Activated T-helper 1 cell treated with anti-CD3 and anti-CD28 coated beads, Interleukin-2, amount 50 U/mL, for 16 hours (primary cell): ENCODE measurements at places on chromosomes 12 and 14.

DNA sequence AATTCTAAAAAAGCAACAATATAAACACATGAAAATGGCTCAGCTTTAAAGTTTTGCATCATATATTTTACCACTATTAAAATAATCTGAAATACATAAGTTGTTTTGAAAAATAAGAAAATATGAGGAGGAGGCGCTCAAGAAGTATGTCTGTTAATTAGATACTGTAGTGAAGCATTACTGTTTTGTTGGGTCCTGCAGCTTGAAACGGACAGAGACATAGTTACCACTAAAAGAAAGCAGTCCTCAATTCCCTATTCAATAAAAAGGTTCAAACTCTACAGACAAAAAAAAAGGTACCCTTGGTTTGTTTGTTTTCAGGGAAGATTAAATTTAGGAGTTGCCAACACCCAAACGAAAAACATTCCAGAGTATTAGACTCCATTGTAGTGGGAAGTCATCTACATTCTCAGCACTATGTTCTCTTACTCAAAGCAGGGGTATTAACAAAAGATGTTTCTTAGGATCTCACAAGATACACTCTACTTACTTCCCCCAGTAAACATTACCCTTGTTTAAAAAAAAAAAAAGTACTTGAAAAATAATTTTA lies 3.0 kb downstream of the PAWR start:
- DNase-seq, result no peak

DNA sequence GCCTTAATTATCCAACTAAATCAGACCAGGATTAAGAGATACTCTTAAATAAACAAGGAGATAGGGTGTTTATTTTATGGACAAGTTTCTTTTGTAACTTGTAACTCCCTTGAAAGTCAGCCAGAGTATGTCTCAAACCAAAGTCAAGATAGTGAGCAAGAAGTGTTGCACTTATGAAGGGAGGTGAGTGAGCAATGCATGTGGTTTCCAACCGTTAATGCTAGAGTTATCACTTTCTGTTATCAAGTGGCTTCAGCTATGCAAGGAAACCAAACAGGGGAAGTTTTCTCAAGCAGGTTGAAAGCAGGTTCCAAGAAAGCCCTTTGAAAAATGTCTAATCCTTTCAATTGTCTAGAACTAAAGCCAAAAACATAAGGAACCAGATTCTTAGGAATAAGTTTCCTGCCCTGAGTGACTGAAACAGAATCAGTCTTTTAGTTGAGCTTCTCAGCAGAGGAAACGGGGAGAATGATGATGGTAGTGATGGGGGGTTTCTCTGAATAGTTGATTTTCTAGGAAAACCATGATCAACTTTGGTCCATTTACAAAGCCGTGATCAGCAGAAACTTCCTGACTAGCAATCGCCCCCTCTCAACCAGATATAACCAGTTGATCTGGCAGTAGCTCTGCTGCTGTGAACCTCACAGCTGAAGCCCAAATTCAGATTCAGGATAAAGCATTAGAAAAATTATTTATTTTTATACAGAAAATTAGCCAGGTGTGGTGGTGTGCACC lies 128.4 kb downstream of the DAD1 start:
- no peak for DNase-seq

DNA sequence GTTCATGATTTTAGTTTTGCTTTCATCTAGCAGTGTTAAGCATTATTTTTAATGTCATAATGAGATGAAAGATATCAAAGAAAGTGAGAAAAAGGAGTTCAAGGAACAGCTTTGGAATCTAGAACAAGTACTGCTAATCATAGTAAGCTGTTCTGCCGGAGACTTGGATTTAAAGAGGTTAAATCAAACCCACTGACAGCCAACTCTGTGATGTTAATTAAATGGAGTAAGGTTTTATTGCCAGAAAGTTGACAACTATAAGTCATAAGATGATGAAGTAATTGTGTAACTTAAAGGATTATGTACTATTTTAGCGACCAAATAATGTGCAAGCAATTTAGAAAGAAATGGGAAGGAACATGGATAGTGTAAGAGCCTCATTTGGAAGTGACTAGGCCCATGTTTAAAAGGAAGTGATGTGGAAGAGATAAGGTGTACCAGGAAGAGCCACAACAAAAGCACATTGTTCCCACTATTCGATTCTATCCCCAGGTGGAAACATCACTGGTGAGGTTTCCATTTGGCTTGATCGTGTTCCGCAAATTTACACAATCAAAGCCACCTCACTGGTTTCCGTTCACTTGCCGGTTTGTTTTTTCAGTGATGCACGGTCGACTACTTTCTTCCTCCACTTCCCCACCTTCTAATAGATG lies 388.5 kb downstream of the PAWR start:
- DNase-seq, result no peak

DNA sequence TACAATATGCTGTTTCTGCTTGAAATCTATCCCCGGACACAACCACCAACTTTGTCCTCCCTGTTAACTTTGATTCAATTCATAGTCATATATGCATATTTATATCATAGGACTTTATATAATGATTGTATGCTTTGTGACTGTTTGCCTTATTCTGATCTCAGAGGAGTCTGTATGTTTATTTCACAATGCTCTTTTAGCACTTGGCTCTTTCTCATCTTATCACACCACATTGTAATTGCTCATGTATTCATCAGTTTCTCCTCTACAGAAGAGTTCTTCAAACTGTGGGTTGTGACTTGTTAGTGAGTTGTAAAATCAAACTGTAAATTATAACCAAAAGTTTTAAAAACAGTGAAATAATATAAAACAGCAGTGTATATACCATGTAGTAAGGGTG lies 21.7 kb upstream of the PPM1A start:
- DNase-seq, result no peak

DNA sequence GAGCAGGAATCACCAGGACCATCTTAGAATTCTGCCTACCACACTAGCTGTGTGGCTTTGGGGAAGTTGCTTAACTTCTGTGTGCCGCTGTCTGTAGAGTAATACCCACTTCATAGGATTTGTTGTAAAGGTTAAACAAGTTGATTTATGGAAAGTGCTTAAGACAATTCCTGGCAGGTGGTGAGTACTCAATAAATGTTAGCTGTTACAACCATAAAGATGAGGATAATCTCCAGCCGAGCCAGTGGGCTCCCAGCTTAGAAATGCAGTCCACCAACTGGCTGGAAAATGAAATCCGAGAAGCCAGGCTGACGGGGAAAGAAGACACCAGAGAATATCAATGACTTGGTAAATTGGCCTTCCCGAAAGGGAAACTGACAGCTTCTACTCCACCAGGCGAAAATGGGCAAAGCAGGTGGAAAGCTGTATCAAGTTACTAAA lies 173.5 kb downstream of the CHST11 start:
- no peak for DNase-seq

DNA sequence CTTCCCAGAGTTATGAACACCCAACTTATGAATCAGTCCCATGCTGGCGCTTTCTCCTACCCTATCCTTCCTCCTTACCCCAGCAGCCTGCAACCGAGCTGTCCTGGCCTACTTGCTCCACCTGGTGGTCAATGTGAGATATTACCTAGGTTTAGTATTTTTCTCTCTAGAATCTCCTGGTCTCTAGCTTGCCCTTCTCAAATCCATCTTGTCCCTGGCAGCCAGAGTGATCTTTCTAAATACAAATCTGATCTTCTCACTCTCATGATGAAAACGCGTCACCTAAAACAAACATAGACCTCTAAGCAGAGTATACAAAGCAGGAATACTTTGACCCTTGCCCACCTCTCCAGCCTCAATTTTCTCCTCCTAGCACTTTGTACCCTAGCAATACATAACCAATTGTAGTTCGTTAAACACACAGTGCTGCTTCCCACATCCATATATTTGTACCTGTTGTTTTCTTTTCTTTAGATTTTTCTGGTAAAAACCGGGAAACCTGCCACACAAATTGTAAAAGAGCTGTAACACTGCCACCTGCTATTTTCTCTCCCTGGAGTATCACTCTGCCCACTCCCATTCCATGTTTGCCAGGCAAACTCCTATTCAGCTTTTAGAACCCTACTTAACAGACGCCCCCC lies 20.0 kb upstream of the TCP11L2 start:
- DNase-seq, result no peak

DNA sequence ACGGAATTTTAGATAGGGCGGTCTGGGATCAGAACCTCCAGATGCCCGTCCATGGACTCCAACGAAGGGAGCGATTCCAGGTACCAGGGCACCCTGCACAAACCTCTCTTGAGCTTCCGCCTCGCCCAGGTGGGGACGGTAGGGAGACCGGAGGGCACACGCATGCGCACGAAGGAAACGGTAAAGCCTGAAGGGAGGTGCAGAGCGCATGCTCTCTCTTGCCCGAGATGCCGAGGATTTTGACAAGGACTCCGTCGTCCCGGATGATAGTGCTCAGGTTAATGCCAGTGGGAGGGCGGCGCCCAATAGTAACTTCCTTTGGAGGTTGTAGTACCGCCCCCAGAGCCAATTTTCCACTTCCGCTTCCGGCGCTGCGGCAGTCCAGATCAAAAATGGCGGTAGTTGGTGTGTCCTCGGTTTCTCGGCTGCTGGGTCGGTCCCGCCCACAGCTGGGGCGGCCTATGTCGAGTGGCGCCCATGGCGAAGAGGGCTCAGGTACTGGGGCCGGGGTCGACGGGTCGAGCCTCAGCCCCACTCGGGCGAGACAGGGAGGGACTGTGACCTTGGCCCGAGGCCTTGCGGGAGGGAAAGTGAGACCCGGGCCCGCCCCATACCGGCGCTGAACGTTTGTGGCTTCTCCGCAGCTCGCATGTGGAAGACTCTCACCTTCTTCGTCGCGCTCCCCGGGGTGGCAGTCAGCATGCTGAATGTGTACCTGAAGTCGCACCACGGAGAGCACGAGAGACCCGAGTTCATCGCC lies at the start of gene COX6A1:
COX6A1 (plus strand) TSS at position 379 of the 760 bp plus-strand sequence; CDS start at position 393, 14 bp downstream.
- DNase-seq, result peak; percentile 96

DNA sequence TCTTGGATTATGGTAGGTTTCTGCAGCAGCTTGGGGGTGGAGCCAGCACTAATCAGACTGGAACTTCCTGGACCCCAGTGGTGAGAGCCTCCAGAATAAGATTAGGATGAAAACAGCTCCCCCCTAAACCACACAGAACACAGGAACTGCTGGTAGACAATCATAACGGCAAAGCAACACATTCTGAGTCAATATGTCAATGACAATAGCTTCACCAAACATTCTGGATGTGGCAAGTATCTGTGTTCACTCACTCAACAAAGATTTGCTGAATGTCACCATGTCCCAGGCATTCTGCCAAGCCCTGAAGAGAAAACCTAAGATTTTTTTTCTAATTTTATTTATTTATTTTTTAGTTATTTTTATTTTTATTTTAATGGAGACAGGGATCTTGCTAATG lies 65.2 kb downstream of the LRRC74A start:
- DNase-seq, result no peak

DNA sequence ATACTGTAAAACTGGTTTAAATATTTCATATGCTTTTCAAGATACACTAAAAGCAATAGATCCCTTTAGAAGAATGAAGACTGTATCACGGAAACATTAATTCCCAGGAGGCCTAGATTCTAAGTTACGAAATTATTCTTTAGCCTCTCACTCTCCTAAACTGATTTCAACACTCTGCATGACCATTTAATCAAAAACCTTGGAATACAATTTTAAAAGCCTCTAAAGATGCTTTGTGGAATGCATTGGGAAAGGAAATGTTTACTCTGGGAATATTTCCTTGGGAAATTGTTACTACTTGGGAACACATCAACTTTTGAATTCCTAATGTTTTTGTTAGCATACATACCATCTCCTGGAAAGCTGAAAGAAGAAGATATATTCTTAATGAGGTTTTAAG lies 255.7 kb upstream of the FAR2 start:
- DNase-seq, result no peak

DNA sequence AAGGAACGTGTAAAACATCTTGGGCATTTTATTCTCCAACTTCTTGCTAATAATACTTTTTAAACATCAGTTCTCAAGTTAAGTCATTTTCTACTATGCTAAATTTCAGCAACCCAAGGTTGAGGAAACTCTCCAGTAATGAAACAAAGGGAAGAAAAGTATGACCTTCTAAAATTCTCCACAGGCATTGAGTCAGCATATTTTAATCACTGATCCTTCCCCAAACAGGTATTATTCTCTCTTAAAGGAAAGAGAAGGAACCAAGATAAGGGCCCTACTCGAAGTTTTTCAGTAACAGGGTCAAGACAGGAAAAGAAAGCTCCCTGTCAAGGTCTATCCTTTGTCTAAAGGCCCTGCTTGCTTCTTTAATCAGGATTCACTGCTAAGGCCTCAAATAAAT lies 3.0 kb downstream of the KICS2 start:
- no peak for DNase-seq

DNA sequence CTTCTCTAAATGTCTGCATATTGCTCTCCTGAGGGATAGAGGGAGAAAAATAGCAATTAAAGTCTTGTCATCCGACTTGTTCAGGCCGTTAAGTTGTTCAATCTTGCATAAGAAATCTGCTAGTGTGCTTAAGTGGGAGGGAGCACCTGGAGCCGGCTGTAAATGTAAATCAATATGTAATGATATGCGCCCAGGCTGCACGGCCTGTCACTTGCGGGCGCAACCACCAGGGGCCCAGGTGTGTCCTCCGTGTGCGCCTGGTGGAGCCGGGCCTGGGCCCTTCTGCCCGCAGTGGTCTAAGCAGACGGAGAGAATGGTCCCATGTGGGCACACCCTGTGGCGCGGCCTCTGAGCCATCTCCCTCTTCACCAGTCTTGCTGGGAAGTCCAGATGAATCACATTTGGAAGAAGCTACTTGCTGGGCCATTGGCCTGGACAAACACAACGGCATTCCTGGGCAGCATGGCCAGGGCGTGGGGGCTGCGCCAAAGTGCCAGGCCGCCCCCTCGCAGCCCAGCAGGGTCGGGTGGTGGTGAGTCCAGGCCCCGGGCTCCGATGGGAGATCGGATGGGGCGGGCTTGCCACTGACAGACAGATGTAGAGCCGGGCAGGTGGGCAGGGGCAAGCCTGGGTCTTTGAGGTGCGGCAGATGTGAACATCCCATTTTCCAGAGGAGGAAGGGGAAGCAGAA lies 193.3 kb upstream of the C14orf180 start:
- DNase-seq, result no peak

GRCh38 chr12:100185361-100185894 lies 15.2 kb upstream of the ACTR6 start:
- no peak for DNase-seq

DNA sequence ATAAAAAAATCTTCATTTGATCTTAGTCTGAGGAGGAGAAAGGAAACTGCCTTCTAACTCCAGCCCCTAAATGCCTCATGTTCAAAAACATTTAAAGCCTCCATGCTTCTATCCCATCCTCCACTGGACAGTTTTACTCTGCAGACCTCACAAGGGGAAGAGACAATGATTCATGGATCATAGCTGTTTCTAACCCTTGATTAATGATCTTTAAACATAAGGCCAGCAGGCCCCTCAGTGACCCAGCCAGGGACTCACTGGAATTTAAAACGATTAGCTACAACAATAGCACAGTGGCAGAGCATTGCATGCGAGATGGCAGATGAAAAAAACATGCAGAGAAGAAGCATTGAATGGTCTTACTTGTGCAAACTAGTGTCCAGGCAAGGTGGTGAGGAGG lies 6.0 kb downstream of the DCTN2 start:
- no peak for DNase-seq

DNA sequence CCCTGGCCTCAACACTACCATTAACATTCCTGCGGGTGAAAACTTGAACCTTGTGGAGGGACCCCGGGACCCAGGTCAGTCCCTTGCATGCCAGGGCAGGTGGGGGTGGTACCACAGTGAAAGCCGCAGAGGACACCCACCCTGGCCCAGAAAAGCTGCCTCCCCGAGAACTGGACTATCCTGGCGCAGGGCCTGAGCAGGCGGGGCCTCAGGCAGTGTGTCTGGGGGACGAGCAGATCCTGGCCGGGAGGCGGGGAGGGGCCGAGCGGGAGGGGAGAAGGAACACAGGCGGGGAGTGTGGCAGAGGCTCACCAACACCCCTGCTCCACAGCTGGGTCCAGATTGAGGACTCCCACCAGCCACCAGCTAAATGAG lies 10.0 kb downstream of the AHNAK2 start:
- DNase-seq, result no peak
